ENCODE measurements at places on chromosomes 4 and X. TPM values are rescaled to one million over a fixed set of nuclear protein-coding genes. Genes with fewer than 3 reads are reported as not detected.

DNA sequence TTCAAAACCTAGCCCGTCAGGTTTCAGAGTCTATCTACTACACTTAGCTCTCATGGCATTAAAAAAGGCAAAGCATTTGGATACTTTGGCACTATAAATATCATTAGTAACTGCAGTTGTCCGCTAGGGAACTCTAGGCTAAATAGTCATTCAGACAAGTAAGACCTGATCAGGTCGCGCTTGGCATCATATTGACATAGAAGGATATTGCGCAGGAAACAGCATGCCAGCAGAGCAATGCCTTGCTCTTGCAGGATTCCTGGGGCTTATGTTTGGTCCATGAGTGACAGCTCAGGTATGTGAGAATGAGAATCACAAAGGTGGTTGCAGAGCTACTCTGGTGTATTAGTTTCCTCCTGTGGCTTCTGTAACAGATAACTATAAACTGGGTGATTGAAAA lies 62.7 kb downstream of the KDM6A start:
- no peak for DNase-seq

DNA sequence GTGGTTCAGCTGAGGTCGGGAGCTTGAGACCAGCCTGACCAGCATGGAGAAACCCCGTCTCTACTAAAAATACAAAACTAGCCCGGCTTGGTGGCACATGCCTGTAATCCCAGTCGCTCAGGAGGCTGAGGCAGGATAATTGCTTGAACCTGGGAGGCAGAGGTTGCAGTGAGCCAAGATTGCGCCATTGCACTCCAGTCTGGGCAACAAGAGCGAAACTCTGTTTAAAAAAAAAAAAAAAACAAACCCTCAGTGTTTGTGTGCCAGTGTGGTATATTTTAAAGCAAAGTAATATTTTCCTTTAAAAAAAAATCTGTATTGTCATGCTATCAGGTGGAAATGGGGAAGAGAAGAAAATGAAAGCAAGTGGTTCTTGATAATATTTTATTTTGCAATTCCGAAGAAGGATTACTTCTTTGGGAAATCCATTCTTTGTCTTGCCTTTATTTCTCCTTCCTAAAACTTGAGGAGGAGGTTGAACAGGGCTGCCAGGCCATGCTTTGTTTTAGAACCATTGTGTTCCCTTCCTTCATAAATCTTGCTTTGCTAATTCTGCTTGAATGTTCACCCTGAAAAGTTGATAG lies 14.4 kb downstream of the ALG13 start:
- no peak for DNase-seq

DNA sequence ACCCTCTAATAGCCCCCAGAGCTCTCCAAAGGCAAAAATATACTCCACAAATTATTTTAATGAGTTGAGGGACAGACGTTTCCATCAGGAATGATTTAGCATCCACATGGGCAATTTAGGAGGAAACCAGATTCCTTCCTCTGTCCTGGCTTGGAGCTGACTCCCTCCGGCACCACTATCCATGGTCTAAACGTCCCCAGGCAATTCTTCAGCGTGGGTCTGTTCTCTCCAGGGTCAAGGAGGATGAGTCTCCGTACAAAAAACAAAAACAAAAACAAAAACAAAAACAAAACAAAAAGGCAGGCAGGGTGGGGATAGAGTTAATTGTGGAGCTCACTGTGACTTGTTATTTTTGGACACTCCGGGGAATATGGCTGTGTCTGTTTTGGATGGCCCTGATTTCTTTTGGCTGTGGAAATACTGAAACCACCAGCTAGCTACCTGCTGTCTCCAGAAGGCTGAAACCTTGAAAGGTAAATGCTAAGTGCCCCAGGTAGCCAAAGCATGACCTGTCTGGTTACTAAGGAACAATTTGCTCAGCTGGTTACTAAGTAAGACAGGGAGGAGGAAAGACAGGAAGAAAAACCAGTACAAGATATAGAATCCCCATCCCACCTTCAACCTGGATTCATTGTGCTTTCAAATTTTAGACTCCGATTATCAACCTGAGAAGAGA lies 419.1 kb upstream of the LCORL start:
- no peak for DNase-seq

- DNase-seq: no peak
These were observed 36.2 kb upstream of the TASL start for GRCh38 chrX:30613721-30614120.

- no peak for DNase-seq
These were observed 5.4 kb upstream of the CYTL1 start for GRCh38 chr4:5024673-5025072.

GRCh38 chrX:40245488-40246071 lies 147.8 kb upstream of the BCOR start:
- DNase-seq: no peak

DNA sequence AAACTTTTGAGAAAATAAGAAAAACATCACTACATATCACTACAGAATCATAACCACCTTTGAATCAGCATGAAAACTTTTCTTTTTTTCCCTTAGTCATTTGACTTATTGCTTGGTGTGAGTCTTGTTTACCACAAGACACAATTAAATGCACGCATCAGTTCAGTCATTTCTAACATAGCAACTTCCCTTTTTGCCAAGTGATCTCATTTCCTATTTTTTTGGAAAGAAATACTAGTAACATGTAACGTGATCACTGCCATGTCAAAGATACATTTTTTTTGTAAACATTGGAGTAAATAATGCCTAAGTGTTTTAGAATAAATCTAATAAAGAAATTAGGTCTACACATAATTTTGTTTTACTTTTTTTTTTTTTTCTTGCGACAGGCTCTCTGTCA lies 5.1 kb upstream of the CXCL8 start:
- no peak for DNase-seq

DNA sequence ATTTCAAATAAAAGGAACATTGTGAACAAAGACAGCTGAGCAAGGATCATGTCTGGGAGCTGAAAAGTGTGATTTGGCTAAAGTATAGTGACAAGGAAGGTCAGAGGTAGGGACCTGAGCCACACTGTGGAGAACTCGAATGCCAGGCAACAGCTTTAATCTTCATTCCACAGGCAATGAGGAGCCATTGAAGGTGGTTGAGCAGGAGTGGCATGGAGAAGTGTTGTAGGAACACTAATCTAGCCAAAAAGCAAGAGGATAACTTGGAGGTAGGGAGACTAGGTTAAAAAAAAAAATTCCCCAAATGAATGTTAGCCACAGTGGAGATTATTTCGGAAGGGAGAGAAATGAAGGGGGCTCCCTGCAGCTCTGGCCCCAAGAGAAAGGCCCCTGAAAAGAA lies 286.9 kb downstream of the BCOR start:
- no peak for DNase-seq

GRCh38 chr4:80900908-80901307 lies 129.6 kb upstream of the BMP3 start:
- DNase-seq: no peak

DNA sequence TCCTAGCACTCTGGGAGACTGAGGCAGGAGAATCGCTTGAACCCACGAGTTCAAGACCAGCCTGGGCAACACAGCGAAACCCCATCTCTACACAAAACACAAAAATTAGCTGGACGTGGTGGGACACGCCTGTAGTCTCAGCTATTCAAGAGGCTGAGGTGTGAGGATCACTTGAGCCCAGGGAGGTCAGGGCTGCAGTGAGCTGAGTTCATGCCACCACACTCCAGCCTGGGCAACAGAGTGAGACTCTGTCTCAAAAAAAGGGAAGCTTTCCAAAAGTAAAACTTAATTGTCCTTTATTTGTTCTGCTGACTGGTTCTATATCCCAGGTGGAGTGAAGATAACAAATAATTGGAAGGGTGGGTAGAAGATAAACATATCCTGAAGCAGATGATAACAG lies 45.6 kb downstream of the ABCG2 start:
- no peak for DNase-seq

- no peak for DNase-seq
These were observed 174.8 kb upstream of the GLRA2 start for GRCh38 chrX:14354521-14354920.

Gene TGIF2LX
- total RNA-seq: not detected

Data from thymus (tissue), 14 donors.